ENCODE measurements at places on chromosomes 6 and 20. TPM values are rescaled to one million over a fixed set of nuclear protein-coding genes. Genes with fewer than 3 reads are reported as not detected.

Gene WFDC5
- not detected for total RNA-seq

Gene BPIFB1
- not detected for total RNA-seq

Gene TSPO2
- total RNA-seq, result not detected

Gene MTFR2
- total RNA-seq, result 9.0 TPM

Gene RHAG
- total RNA-seq, result not detected

Gene REM1
- 0.14 TPM for total RNA-seq

Gene FUT9
- not detected for total RNA-seq

Gene DHX35
- 14.4 TPM for total RNA-seq

Measured in thoracic aorta endothelial cell (primary cell).